Fibroblast of pulmonary artery (primary cell): ENCODE measurements at places on chromosomes 13 and 19.

- peak; percentile 66 for DNase-seq
These were observed 18.0 kb downstream of the SLC5A5 start for GRCh38 chr19:17889609-17890214.

- no peak for DNase-seq
These were observed 3.3 kb upstream of the EPOR start for GRCh38 chr19:11387162-11388034.

DNA sequence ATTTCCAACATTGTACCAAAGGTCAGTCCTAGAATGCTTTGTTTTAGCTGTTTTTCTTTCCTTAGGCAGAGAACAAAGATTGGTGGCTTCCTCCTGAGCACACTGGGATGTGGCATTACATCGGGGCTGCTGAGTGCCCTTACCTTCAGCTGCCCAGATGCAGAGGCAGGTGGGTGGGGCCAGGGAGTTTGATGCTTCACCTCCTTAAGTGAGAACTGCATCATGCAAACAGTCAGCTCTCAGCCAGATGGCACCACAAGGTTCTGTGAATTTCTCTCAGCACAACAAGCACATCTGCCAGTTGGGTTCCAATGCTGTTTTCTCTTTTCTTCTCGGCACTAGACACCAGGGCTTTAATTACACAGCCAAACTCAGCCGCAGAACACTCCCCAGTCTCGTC lies 87.4 kb upstream of the UBL3 start:
- DNase-seq: no peak

DNA sequence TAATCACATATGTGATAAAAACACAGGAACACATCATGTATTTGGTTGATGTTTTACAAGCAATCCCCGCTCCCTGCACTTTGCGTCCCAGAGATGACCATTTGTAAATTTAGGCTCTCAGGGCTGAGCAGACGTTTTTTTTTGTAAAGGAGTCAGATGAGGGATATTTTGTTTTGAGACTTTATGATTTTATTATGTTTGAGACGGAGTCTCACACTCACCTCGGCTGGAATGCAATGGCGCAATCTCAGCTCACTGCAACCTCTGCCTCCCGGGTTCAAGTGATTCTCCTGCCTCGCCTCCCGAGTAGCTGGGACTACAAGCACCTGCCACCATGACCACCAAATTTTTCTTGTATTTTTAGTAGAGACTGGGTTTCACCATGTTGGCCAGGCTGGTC lies 1.4 kb downstream of the TLE6 start:
- no peak for DNase-seq

GRCh38 chr13:32045982-32046785 lies 14.6 kb downstream of the FRY start:
- peak; percentile 82 for DNase-seq

- DNase-seq: peak; percentile 79
These were observed 44.5 kb downstream of the VWA8 start for GRCh38 chr13:41916173-41916954.

- DNase-seq: no peak
These were observed 146.8 kb downstream of the KCNRG start for GRCh38 chr13:50162001-50162400.

GRCh38 chr13:40558656-40559055 lies 107.8 kb downstream of the FOXO1 start:
- peak; percentile 68 for DNase-seq

DNA sequence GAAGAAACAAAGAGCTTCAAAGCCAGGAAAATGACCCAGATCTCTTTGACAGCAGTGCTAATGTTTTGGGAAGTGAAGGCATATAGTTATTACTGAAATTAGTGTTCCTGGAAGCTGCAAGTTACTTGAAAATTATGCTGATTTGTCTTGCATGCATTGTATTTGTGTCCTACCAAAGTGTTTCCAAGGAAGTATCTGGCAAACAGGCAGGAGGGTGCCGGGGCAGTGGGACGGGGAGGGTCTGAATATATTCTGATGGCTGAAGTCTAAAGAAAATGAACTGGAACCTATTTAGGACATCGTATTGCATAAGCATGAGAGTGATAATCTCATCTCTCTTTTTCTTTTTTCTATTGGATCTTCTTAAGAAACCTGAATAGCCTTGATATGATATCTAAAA lies 9.0 kb downstream of the RNASEH2B start:
- no peak for DNase-seq

DNA sequence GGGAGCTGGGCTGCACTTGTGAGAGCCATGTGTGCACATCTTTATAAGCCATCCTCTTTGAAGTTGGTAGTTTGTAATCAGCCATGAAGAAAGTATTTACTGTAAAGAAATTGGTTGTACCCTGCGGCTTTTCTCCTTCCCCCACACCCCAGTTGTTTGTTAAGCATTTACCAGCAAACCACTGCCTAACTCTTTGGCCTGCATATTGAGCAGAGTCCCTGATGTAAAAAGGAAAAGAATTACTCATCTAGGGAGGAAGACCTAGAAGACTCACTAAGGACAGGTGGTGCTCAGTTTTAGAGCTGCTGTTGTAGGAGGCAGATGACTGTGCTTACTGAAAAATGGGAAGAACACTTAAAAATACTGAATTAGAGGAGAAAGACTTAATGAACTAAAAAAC lies 245.3 kb downstream of the PCCA start:
- DNase-seq: no peak

DNA sequence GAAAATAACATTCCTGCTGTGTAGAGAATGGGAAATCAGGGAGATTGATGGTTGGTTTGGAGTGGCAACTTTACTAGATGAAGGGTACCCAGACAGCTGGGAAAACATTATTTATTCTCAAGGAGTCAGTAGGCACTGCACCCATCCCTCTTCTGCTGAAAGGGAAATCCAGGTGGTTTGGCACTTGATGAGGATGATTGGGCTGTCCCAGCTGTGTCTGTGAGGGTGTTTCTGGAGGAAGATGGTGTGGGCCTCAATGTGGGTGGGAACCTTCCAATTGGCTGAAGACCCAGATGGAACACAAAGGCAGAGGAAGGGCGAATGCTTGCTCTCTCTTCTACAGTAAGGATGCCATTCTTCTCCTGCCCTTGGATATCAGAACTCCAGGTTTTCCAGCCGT lies 10.4 kb upstream of the SACS start:
- DNase-seq: no peak
